Activated naive CD8-positive, alpha-beta T cell treated with anti-CD3 and anti-CD28 coated beads, Interleukin-2, amount 10 ng/mL, durations not matched to agents 7 days and 5 days (primary cell): ENCODE measurements at places on chromosomes 6 and 20. TPM values are rescaled to one million over a fixed set of nuclear protein-coding genes. Genes with fewer than 3 reads are reported as not detected.

DNA sequence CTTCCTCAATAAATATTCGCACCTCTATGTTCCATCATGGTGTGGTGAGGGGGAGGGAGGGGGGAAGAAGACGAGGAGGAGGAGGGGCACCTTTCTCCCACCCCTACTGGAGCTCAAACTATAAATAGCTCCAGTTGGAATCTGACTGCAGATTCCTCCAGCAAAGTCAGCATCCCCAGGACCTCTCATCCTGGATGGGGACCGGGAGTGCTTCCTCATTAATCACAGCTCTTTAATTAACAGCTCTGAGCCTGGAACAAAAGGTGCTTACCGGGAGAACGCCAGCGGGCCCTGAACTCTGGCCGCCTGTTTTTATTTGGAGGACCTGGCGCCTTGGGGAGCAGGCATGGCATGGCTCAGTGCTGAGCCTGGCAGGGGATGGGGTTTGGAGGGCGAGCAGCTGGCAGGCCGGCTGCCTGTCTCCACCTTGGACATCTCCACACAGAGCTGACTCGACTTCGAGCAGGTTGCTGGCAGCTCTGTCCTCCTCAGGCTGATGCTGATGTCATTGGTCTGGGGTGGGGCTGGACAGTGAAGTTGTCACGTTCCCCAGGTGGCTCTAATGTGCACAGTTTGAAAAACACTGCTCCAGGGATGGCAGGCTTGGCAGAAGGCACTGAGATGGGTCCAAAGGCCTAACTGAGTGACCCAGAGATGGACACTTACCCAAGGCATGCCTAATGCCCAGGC lies 180.4 kb downstream of the DHX35 start:
- no peak for DNase-seq
- no peak overlapping the region for H3K4me3 ChIP-seq
- H3K27me3 ChIP-seq = peaks cover 10% of the 10 kb centered on the region
- no peaks in the 10 kb centered on the region for H3K4me1 ChIP-seq
- H3K27ac ChIP-seq = no peak overlapping the region
- no peaks in the 10 kb centered on the region for H3K36me3 ChIP-seq

DNA sequence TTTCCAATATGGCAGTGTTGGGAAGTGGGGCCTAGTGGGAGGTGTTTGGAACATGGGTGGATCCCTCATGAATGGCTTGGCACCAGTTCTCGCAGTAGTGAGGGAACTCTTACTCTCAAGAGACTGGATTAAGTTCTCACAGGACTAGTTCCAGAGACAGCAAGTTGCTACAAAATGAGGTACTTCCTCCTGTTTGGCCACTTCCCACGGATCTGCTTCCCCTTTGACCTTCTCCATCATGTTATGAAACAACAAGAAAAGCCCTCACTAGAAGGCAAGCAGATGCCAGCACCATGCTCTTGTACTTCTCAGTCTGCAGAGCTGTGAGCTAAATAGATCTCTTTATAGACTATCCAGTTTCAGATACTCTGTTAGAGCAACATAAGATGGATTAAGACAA lies 3.1 kb downstream of the RSPH3 start:
- peaks cover 4% of the 10 kb centered on the region for H3K36me3 ChIP-seq
- no peak overlapping the region for H3K4me3 ChIP-seq
- peaks cover 29% of the 10 kb centered on the region for H3K4me1 ChIP-seq
- H3K27me3 ChIP-seq = no peaks in the 10 kb centered on the region

The SLC17A1 gene
- total RNA-seq = not detected

GRCh38 chr6:148329596-148330381 lies 12.8 kb upstream of the SASH1 start:
- no peak overlapping the region for H3K4me3 ChIP-seq
- no peaks in the 10 kb centered on the region for H3K36me3 ChIP-seq
- DNase-seq = no peak
- H3K27ac ChIP-seq = no peak overlapping the region
- no peaks in the 10 kb centered on the region for H3K4me1 ChIP-seq

DNA sequence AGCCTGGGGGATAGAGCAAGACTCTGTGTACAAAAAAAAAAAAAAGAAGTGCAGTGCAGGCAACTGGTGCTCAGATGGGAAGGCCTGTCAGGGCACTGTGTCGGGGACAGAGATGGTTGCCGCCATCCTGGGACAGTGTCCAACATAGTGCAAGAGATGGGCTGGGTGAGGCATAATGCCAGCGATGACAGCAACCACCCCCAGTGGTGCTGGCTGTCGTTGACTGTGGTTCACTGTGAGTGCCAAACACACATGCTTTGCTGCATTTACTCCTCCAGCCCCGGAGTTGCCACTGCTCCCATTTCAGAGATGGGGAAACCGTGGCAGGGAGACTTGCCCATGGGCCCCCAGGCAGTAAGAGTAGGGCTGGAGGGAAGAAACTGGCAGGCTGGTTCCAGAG lies 5.2 kb upstream of the C20orf203 start:
- H3K27me3 ChIP-seq = no peaks in the 10 kb centered on the region
- DNase-seq = no peak
- no peak overlapping the region for H3K27ac ChIP-seq
- no peak overlapping the region for H3K4me3 ChIP-seq
- peaks cover 28% of the 10 kb centered on the region for H3K4me1 ChIP-seq

DNA sequence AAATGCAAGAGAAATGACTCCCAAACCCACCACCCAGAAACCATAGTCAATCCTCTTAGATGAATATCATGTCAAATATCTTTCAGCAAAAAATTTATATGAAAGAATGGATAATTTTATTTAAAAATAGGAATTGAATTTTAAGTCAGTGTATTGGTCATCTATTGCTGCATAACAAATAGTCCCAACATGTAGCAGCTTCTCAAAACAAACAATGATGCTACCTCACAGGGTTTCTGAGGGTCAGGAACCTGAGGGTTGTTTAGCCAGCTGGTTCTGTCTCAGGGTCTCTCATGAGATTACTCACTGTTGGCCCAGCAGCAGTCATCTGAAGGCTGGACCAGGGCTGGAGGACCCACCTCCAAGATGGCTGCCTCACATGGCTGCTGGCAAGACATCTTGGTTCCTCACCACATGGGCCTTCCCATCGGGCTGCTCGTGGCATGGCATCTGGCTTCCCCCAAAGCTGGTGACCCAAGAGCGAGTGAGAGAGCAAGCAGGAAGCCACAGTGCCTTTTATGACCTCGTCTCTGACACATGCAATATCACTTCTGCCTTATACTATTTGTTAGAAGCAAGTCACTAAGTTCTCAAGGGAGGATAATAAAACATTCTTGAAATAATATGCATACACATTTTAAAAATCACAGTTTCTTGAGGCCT lies 36.3 kb downstream of the BANF2 start:
- H3K4me1 ChIP-seq = peaks cover 1% of the 10 kb centered on the region
- no peak overlapping the region for H3K27ac ChIP-seq
- no peaks in the 10 kb centered on the region for H3K36me3 ChIP-seq
- H3K4me3 ChIP-seq = no peak overlapping the region
- no peak for DNase-seq
- H3K27me3 ChIP-seq = peaks cover 9% of the 10 kb centered on the region

The SLA2 gene
- total RNA-seq = 103 TPM

The DXO gene
- 28.6 TPM for total RNA-seq

- no peaks in the 10 kb centered on the region for H3K27me3 ChIP-seq
- H3K36me3 ChIP-seq = peaks cover 5% of the 10 kb centered on the region
- peaks cover 44% of the 10 kb centered on the region for H3K4me1 ChIP-seq
- DNase-seq = no peak
Measured at GRCh38 chr6:4932228-4932903, 71.5 kb downstream of the RPP40 start.
